ENCODE measurements at places on chromosomes 7 and 10. TPM values are rescaled to one million over a fixed set of nuclear protein-coding genes. Genes with fewer than 3 reads are reported as not detected.
A peak's percentile ranks its signal among the peaks of the same experiment; 100 is the strongest.

DNA sequence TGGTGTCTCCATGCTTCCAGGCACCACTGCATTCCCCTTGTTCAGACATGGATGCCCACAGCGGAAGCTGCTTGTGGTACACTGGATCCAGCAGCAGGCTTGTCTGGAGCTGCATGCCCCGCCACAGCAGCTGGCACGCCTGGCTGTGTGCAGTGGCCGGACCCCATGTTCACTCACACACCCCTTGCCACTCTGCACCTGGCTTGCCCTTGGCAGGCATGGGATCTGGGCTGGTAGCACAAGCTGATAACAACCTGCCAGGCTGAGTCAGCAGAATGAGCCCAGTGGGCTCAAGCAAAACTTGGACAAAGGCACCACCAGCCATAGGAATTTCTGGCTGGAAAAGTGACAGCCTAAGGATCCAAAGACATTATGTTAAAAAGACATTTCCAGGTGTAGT, 91.8 kb upstream of the TMEM168 start:
- DNase-seq, result peak; percentile 72

Gene DENND10
- 20.2 TPM for total RNA-seq

- no peak for DNase-seq
Measured at GRCh38 chr10:130656187-130656575, 520.0 kb downstream of the GLRX3 start.

DNA sequence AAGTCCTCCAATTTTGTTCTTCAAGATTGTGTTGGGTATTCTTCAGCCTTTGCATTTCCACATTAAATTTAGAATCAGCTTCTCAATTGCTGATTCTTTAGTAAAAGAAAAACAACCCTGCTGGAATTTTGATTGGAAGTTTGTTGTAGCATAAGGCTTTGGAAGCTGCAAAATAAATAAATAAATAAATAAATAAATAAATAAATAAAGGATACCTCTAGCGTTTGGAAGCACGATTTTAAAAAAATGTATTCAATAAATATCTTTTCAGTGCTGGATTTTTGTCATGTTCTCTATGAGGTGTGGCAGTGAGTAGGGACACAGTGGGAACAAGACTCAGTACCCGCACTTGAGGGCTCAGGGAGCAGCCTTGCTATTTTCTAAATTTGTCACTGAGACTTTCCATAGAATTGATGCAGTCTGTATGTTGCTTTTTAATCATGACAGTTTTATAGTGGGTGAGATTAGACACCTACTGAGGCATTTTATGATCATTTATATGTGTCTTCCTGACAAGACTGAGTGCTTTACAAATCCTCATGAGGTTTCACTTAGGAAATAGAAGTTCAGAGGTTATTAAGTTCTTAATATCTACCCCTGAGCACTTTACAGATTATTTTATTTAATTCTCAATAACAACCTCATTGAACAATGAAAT, 22.3 kb upstream of the COMMD3 start:
- no peak for DNase-seq

DNA sequence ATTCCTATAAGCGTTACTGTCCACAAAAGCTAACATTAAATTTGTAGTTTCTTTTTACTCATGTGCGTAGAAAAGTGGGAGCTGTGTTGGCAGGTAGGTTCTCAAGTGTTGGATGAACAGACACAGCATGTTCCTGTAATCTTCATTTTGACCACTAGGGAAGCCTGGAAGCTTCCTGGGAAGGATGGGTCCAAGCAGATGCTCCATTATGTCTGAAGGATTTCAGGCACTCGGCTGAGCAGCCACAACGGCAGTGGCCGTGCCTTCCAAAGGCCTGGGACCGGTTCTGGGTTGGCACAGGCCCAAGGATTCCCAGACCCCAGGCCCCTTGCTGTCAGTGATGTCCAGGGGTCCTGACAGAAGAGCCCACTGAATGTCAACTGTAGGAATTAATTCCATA, 386.3 kb downstream of the TNS3 start:
- DNase-seq, result no peak

GRCh38 chr10:55224007-55224781, 423.2 kb upstream of the PCDH15 start:
- no peak for DNase-seq
